ENCODE measurements at places on chromosomes 16 and 17.

- DNase-seq: no peak
Observed at GRCh38 chr17:17779015-17779611, 57.7 kb downstream of the SREBF1 start.

DNA sequence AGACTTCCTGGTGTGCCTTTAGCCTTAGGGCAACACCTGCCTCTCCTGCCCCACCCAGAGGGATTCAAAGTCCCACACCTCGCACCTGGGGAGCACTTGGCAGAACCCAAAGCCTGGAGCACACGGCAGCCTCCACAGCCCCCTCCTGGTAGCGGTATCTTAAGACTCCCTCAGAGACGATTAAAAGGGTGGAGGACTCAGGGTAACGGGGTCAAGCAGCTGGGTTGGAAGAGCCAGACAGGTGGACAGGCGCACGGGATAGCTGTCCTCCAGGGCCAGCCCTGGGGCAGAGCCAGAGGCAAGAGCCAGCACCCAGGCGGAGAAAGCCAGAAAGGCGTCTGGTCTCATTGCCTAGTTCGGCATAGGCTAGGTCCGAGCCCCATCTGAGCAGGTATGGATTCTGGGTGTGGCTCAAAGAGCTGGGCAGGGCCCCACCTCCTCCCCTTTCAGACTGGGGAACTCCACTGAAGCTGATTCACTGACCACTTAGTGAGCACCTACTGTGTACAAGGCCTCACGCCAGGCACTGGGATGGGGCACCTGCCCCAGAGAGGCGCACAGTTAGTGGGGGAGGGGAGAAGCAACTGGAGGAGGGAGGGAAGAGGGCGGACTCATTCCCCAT, 55.0 kb upstream of the MEAK7 start:
- no peak for DNase-seq

- no peak for DNase-seq
Observed at GRCh38 chr17:11950771-11951519, 46.3 kb downstream of the ZNF18 start.

GRCh38 chr17:59311051-59311468, 20.4 kb upstream of the YPEL2 start:
- peak; percentile 48 for DNase-seq

DNA sequence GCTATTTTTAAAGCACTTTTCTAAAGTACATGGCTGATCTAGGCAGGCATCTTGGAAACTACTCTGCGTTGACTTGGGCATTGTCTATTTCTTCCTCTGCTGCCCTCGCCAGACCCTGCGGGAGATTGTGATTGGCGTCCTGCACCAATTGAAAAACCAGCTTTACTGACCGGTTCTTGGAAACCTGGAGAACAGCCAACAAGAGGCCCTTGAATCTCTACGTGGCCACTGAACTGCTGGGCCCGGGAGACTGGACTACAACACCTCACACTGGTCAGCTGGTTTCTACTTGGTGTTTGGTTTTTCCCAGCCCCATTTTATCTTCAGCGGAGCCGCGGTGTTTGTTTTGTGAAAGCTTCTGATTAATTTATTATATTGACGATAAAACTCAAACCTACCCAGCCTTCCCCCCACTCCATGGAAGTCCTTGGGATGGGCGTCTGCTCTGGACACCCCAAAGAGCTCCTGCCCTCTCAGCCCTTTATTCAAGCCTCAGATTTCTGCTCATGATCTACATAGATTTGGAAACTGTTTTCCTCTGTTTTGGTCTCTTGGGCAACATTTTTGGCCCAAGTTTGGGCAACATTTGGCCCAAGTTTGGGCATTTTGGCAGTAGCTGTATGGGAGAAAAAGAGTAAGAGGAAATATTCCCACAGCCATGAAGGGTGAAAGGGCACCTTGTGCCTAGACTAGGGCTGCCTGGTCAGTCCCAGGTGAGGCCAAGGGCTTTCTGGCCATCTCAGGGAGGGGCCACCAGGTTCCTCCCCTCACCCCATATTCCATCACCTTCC, 4.7 kb downstream of the MLX start:
- peak; percentile 71 for DNase-seq

- DNase-seq: no peak
Observed at GRCh38 chr16:85570735-85571562, 42.2 kb upstream of the GSE1 start.

- no peak for DNase-seq
Observed at GRCh38 chr16:11084876-11085485, 140.6 kb downstream of the CLEC16A start.

DNA sequence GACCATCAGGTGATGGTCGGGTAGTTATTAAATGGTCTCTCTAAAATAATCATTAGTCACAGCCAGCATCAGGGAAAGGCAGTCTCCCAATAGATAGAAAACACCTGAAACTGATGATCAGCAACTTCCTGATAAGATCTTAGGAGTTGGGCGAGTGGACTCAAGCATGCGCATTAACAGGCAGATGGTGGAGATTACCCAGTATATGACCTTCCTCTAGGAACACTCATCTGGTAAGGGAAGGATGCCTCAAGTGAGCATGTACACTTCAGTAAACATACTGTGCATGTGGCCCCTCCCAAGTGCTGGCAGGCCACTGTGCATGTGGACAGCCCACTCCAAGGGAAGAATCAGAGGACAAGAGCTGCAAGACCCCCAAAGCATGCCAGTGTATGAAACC, 105.9 kb downstream of the ABCC12 start:
- no peak for DNase-seq

DNA sequence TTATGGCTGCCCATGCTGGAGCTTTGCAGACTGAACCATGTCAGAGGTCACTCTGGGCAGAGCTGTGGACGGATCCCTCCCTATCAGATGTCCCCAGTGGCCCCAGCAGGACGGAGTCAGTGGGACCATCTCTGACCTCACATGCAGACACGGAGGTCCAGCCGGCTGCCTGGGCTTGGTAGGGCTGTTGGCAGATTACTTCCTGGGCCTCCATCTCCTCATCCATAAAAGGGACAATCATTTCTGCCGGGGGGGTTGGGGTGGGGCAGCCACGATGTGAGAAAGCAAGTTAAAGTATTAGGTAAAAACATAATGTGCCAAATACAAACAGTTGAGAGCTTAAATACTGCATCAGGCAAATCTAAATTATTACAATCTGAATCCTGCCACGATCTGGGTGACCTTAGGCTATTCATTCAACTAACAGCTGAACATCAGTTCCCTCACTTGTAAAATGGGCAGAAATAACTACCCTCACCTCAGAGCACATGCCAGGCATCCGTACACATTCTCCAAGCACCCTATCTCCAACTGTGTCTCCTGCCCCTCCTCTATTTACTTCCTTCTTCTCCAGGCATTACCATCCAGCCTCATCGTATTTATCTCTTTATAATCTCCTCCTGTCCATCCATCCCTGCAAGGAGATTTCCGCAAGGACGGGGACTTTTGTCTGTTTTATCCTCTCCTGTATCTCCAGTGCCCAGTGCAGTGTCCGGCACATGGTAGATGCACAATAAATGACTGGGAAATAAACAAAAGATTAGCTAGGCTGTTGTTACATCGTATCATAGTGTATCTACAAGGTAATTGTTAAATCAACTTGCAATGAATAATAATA, 192.3 kb upstream of the FOXF1 start:
- DNase-seq: no peak

- DNase-seq: no peak
Observed at GRCh38 chr17:39863244-39863917, 731 bp downstream of the IKZF3 start.

DNA sequence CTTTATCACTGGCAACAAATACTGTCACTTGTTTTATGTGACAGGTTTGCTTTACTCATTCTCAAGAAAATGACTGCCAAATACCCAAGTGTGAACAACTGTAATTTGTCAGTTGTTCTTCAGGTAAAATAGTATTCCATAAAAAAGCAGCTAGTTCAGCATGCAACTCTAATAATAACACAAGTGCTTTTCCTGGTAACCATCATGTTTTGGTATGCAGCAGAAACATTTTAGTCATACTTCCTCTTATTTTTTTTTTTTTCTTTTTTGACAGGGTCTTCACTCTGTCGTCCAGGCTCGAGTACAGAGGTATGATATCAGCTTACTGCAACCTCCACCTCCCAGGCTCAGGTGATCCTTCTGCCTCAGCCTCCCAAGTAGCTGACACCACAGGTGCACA, 4.6 kb downstream of the TERF2 start:
- no peak for DNase-seq

GRCh38 chr17:66348584-66349165, 46.3 kb downstream of the PRKCA start:
- no peak for DNase-seq

DNA sequence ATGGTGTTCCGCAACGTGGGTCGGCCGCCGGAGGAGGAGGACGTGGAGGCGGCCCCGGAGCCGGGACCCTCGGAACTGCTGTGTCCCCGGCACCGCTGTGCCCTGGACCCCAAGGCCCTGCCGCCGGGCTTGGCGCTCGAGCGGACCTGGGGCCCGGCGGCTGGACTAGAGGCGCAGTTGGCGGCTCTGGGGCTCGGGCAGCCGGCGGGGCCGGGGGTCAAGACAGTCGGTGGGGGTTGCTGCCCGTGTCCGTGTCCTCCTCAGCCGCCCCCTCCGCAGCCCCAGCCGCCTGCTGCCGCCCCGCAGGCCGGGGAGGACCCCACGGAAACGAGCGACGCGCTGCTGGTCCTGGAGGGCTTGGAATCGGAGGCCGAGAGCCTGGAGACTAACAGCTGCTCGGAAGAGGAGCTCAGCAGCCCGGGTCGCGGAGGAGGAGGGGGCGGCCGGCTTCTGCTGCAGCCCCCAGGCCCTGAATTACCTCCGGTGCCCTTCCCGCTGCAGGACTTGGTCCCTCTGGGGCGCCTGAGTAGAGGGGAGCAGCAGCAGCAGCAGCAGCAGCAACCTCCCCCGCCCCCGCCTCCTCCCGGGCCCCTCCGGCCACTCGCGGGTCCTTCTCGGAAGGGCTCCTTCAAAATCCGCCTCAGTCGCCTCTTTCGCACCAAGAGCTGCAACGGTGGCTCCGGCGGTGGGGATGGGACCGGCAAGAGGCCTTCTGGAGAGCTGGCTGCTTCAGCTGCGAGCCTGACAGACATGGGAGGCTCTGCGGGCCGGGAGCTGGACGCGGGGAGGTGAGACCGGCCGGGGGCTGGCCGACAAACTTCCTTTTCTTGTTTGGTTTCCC, 821 bp downstream of the SOCS7 start:
- DNase-seq: no peak

GRCh38 chr17:8249621-8250500, 772 bp downstream of the PFAS start:
- no peak for DNase-seq

- DNase-seq: peak; percentile 60
Observed at GRCh38 chr16:81618661-81619060, 160.4 kb upstream of the PLCG2 start.

All from left lobe of liver (tissue), 2 donors.